ENCODE measurements at places on chromosomes 1 and 21.
A peak's percentile ranks its signal among the peaks of the same experiment; 100 is the strongest.

- no peak for DNase-seq
Observed at GRCh38 chr1:51572365-51572764, 44.5 kb upstream of the OSBPL9 start.

- peak; percentile 65 for DNase-seq
Observed at GRCh38 chr1:91651661-91652071, 151.0 kb downstream of the CDC7 start.

- peak; percentile 33 for DNase-seq
Observed at GRCh38 chr21:46459356-46460112, 843 bp downstream of the DIP2A start.

GRCh38 chr1:7550981-7551380 is 220.1 kb upstream of the VAMP3 start:
- DNase-seq: no peak

DNA sequence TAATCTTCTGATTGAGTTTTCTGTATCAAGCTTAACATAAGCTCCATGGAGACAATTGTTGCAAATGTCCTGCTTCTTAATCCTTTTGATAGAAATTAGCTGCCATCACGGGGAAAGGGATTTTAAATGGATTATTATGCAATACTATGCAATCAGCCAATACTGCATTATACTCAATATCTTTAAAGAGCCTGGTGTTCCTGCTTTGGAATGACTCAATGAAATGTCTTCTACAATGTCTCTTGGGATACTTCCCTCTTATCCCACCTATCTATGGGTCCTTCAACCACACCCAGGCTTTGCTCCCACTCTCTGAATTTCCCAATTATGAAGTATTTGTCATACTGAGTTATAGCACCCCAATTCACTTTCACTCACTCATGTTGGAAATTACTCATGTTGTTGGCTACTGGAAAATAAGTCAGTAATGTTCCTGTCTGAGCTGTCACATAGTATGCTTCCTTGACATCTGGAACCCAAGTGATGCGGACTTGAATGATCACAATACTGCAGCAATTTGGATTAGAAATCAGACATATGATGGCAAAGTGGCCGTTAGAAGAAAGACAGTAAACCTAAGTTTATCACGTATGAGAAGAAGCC is 85.0 kb downstream of the TPR start:
- DNase-seq: no peak

GRCh38 chr1:35406103-35406502 is 137.6 kb downstream of the ZMYM4 start:
- DNase-seq: no peak

- peak; percentile 80 for DNase-seq
Observed at GRCh38 chr1:157496121-157496526, 56.2 kb downstream of the FCRL5 start.

GRCh38 chr21:14530592-14530991 is 15.5 kb downstream of the SAMSN1 start:
- no peak for DNase-seq

Data from eye (tissue), 1 donor.